ENCODE measurements at places on chromosomes 7 and 10.

DNA sequence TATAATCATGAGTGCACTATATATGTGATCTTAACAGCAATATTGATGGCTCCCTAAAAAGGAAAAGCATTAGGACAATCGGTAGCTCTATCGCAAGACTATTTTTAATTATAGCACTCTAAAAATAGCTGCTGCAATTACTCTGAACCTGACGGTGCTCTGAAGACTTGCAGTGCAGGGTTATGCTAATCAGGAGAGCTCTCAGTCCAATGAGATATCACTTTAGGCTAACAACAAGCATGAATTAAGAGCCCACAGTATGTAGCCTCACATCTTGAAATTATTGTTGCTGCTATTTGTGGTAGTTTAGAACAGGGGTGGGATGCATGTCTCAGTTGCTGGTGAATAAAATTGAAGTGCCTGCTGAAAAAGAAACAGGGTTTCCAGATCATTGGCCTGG lies 515.8 kb upstream of the AKR1E2 start:
- no peak for DNase-seq

- peak; percentile 19 for DNase-seq
Measured at GRCh38 chr7:105849122-105849855, 27.1 kb downstream of the ATXN7L1 start.

DNA sequence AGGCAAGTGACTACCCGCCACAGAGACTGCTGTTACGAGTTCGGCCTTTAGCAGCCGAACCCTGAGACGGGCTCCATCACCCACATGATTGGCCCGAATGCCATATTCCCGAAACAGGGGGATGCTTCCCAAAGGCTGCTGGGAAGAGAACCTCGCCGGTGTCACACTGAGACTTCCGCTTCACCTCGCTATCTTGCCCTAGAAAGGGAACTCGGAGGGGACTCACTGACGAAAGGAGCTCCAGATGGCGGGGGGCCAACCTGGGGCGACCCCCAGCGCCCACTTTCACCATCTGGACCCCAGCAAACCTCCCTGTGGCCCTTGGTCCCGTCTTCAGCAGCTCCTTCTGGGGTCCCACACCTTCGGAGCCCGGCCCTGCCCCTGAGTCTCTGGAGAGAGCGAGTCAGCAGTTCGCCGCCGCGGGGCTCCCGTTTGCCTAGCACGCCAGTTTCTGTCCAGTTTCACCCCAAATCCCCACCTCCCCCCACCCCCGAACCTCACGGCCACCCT lies 529 bp downstream of the HPS1 start:
- no peak for DNase-seq

DNA sequence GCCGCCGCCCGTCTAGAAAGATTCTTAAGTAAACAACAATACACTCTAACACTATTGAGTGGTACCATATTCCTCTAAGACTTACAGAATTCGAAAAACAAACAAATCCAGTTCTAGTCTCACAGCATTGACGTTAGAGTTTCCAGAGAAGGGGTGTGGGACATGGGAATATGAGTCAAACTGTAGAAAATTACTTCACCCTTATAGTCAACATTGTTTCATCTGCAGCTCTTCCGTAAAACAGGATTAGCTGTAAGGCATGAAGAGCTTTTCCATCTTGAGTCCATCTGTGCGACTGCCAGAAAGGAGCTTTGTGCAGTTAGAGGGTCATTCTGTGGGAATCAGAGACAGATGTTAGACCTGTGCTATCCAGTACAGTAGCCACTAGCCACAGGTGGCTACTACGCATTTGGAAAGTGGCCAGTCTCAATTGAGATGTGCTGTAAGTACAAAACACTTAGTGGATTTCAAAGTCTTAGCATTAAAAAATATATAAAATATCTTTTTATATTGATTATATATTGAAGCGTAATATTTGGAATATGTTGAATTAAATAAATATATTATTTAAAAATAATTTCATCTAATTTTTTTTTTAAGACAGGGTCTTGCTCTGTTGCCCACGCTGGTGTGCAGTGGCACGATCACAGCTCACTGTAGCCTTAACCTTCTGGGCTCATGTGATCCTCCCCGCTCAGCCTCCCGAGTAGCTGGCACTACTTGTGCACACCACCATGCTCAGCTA lies 79.8 kb upstream of the MPP7 start:
- DNase-seq = no peak

DNA sequence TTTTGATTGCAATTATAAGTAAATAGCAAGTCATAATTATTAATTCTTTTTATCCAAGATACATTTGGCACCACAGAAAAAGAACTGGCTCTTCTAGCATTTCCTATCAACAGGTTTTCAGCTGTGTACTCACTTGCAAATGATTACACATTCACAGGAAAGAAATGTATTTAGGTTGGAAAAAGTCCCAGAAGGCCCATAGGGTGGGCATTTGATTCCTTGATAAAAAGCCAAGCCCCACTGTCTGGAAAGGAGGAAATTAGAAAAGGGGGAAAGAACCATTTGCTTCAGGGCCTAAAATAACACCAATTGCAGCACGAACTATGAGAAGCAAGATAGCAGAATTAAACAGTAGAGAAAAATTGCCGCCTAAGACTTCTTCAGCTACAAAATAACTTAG lies 80.8 kb upstream of the COL1A2 start:
- DNase-seq = no peak

DNA sequence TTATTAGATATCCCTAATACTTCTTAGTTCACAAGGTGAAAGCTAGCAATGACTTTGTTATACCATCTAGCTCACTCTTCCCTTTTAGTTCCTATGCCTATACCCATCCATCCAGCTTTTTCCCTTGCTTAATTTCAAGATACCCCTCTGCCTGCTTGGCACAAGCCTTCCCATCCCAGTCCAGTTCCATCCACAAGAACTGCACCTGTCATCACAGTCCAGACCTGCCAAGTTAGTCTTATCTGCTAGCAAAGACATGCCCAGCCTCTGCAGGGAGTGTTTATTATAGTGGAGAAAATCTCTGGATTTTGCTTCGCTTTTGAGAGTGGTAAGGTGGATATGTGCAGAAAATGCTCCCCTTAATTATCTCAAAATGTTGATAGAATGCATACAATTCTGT lies 158.2 kb downstream of the ST7 start:
- DNase-seq = no peak

DNA sequence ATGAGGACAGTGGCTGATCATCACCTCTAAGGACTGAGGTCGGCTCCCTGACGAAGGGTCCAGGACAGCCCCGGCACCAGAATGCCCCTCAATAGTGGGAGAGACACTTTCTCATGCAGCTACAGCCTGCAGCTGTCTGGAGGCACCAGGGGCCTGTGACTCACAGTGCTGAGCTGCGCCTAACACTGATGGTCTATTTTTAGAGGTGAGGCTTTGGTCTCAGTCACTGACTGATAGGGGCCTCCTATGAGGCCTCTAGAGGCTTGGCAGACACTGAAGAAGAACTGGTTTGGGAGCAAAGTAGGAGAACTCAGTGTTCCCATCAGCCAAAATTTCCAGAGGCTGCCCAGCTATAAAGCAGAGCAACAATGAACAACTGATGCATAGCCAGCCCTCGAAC lies 130.1 kb downstream of the COBL start:
- no peak for DNase-seq

GRCh38 chr10:7767209-7767608 lies 20.6 kb downstream of the KIN start:
- DNase-seq = no peak

DNA sequence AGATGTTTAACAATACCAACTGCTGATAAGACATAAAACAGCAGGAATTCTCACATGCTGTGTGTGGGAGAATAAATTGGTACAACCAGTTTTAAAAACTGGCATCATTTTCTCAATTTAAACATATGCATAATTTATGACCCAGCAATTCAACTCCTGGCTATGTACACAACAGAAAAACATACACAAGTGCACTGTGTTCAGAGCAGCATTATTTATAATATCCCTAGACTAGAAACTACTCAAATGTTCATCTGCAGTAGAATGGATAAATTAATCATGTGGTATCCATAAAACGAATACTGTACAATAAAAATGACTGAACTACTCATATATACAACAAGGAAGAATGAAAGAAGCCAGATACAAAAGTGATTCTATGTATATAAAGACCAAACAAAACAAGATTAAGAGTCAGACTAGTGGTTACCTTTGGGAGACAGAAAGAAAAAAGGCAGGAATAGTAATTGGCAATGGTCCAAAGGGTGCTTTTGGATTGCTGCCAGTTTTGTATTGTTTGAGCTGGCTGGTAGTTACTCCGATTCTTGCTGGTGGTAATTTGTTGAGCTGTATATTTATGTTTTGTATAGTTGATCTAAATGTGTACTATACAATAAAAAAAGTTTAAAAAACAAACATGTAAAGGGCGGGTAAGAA lies 306.0 kb downstream of the TFEC start:
- no peak for DNase-seq

GRCh38 chr7:8418629-8419245 lies 14.7 kb upstream of the NXPH1 start:
- peak; percentile 23 for DNase-seq

DNA sequence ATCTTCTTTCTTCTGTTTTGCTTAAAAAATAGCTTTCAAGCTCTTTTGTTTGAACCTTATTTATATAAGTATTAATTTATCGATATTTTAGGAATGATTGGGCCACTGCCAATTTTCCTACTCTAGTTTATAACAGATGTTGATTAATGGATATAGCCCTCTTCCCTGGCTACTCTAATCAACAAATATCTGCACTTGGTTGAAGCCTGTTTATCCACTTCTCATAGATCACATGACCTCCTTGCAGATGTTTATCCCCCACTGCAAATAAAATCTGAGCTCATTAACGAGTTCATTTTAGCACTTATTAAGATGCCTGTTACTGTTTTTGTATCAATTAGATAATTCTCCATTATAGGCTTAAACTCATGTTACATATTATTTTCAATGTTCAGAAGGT lies 715.3 kb downstream of the CNTNAP2 start:
- DNase-seq = no peak
